ENCODE measurements at places on chromosomes 7 and 10.

DNA sequence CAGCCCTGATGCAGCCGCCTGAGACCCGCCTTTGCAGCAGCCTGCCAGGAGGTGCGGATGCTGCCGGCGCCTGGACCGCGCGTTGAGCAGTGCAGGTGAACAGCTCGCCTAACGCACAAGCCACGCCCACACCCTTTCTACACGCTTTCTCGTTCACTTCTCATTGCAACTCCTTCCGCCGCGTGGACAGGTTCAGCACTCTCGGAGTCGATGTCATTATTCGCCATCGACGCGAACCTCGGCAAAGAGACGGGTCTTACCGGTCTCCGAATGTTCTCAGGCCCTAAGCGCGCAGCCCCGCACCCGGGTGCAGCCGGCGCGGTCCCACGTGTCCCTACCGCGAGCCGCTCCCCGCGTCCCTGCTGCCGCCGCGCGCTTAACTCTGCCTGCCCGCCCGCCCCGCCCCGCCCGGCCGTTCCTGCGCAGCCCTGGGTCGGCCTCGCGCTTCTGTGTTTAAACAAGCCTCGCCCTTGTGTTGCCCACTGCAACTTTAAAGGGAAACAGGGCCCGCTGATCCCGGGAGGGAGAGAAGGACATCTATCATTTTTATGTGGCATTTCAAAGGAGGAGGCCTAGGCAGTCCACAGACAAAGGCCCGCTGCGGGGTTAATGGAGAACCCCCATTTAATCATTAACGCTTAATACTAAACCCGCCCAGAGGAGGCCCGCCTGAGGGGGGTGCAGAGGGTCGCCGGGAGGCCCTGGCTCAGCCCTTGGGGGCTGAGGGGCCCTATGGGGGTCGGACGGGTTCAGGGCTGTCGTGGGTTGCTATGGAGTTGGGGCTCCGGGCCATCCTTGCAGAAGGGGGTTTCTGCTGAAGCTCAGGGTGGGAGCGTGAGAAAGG lies 128.5 kb downstream of the WDR11 start:
- DNase-seq, result peak; percentile 89

DNA sequence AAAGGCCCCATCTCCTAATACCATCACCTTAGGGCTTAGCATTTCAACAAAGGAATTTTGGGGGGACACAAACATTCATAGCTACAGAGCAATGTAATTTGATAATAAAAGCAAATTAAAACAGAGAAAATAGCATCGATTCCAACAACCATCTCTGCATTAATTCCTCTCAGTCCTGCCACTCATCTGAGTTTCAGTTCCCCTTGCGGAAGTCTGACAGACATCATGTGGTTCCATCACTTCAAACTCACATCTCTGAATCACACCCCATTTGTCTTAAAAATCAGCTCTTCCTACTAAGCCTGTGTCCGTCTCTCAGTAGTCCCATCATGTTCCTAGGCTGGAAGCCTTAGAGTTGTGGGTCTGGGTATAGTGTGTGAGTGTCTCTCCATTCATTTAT lies 3.6 kb downstream of the ADCK2 start:
- no peak for DNase-seq

GRCh38 chr10:59626523-59626869 lies 83.2 kb downstream of the SLC16A9 start:
- no peak for DNase-seq

GRCh38 chr7:10780400-10780747 lies 193.3 kb upstream of the PHF14 start:
- no peak for DNase-seq

- no peak for DNase-seq
These were observed 61.5 kb downstream of the WAC start for GRCh38 chr10:28594406-28594805.

DNA sequence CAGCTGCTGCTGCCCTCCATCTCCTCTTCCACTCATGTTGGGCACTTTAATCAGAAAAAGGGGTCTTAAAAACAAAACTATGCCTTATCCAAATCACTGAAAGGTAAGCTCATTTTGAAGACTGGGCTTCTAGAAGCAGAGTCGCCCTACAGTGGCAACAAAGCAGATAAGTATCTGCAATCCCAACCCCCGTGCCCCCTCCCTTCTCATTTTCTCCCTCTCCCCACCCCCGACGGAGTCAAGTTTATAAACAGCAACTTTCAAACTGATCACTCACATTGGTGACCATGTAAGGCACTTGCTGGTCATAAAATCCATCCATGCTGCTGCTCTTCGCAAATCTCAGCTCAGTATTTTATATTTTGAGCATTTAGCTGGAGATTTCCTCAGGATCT lies 738 bp downstream of the ETV1 start:
- DNase-seq, result peak; percentile 52

DNA sequence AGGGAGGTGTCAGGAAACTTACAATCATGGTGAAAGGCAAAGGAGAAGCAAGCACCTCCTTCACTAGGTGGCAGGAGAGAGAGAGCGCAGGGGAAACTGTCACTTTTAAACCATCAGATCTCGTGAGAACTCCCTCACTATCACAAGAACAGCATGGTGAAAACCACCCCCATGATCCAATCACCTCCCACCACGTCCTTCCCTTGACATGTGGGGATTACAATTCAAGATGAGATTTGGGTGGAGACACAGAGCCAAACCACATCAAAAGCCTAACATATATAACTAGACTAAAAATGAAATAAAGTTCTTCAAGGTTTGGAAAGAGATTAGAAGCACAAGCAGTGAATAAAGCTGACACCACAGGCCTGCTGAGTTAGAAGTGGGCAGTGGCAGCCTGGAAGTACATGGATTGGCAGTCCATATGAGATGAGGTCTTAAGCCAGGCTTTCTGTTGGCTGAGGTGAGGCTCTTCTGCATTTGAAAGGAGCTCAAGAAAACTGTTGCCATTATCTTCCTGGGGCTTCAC lies 96.4 kb upstream of the MDFIC start:
- DNase-seq, result no peak

DNA sequence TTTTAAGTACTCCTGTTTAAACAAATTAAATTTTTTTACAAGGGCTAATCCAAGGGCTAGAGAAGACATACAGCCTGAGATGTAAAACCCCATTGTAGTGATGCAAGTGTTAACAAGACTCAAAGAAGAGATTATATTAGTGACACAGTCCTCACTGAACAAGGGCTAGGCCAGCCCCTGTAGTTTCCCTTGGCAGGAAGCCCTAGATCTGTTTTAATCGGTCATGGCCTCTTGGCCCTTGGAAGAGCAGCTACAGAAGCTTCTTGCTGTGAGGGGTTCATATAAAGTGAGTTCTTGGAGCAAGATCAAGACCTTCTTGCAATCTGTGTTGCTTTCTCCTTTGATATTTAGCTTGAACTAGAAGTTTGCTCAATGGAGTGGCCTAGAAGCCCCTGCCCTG lies 1339.4 kb downstream of the XPNPEP1 start:
- no peak for DNase-seq

DNA sequence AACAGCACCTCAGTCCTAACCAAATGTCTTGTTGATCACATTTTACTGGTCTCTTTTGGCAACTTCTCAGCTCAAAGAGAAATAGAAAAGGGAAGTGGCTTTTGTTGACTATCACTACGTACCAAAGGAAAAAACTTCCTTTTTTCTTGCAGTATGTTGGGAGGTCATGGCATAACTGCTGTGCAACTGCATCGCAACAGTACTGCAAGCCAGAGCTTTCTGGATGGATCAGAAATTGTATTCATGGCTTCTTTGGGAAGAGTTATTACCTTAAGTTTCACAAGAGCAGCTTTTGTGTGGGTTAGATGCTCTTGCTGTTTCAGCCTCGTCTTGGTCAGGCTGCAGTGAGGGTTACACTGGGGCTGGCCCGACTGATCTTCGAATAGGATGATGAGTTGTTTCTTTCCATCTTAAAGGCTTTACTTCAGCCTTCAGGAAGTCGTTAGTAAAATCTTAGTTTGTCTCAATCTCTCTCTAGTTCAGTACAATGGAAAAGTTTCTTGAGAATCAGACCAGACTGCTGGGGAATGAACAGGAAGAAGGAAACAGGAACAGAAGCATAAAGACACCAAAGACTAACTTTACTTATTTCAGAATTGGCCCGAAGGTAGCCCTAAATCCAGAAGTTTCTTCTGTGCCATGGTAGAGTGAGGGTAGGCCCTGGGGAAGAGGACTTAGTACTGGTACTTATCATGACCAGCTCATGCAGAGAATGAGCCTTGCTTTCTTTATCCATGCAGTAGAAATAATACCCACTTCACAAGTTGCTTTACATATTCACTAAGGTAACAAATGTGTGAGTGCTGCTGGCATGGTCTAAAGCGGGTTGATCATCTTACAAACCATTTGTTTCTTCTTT lies 153.6 kb downstream of the CELF2 start:
- DNase-seq, result no peak

All from brain (organoid and tissue), 16 donors.